Suppressor macrophage treated with lipopolysaccharide for 1 hour (primary cell): ENCODE measurements at places on chromosomes 13 and 19.

- peak; percentile 82 for DNase-seq
Observed at GRCh38 chr19:4347521-4347920, 4.2 kb downstream of the MPND start.

- no peak for DNase-seq
Observed at GRCh38 chr19:37346091-37346490, 24.8 kb upstream of the ZNF527 start.

GRCh38 chr13:114318624-114319023 lies 4.3 kb downstream of the CHAMP1 start:
- DNase-seq, result no peak

GRCh38 chr19:34391813-34392212 lies 12.4 kb upstream of the PDCD2L start:
- DNase-seq, result no peak

DNA sequence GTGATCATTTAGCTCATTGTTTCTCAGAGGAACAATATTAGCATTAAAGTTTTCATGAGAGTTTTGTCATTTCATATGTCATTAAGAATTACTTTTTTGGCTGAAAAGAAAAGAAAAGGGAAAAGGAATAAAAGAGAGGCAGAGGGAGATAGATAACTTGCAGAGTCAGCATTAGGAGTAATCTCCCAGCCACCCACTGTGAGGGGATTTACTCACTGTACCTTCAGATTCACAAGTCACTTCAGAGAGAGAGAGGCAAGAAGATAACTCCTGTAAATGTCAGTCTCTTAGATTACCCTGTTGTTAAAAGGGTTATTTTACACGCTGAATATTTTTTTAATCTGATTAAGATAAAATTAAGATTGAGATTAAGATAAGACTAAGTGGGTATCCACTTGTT lies 125.2 kb downstream of the POU4F1 start:
- no peak for DNase-seq

- no peak for DNase-seq
Observed at GRCh38 chr19:46605356-46605821, 4.3 kb downstream of the CALM3 start.

GRCh38 chr13:88764103-88764502 lies 1092.9 kb downstream of the SLITRK5 start:
- DNase-seq, result no peak

DNA sequence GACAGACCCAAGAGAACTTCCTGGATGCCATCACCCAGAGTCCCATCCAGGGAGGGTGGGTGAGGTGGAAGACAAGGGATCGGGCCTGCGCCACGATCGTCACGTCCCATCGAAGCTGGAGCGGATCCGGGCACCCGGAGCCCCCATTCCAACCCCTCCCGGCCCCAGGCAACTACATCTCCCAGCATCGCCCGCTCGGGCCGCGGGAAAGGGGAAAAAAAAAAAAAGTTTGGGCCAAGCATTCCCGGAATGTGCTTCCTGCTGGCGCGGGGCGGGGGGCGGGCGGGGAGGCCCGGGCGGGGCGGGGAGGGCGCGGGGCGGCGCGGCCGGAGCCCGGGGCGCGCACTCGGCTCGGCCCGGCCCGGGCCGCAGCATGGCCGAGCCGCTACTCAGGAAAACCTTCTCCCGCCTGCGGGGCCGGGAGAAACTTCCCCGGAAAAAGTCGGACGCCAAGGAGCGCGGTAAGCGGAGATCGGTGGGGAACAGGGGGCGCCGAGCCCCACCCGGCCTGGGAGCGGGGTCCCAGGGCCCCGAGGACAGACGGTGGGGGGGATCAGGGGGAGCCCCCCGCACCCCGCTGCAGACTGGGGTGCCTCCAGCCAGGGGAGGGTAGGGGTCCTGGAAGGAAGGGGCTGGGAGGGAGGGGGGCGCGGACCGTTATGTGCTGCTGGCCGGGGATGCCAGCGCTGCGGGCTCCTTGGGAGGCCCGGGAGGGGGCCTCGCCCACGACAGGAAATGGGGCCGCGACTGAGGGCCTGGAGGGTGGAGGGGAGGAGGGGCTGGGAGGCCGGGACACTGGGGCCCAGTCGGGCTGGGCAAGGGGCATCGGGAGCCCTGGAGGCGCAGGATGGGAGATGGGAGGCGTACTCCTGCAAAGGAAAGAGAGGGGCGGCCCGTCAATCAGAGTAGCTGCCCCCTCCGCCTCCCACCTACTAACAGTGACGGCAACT lies at the start of gene SYDE1:
Gene SYDE1, plus strand, starts transcription at position 341 of the 950 bp plus-strand sequence. Its CDS starts 33 bp downstream, at position 374.
- DNase-seq, result no peak

DNA sequence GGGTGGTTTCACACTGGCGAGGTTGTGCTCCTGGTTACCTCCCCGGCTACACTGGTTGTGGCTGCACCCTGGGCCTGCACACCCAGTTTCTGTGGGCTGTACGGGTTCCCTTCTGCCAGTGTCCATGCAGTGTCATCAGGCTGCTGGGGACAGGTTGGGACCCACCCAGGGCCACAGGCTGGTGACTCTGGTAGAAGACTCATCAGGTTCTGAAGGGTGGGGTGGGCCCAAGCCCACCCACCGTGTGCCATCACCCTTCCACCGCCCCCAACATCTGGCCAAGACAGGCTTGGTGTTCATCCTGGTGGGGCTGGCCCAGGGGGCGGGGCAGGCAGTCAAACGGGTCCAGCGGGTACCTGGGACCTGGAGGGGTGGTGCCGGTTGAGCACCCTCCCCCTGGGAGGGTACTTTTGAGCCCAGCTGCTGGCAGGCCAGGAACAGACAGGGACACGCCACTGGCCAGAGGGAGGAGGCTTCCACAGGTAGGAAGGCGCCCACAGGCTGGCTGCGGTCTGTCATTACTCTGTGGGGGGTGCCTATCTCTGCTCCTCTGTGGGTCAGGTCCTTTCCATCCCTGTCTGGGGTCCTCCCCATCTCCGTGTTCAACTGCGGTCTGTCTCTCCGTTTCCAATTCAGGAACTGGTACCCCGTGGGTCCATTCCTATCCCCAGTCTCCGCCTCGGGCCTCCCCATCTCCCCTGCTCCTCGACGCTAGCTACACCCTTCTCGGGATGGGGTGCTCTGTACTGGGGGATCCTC lies at the start of gene RNF225:
Gene RNF225, plus strand, starts transcription at position 437 of the 759 bp plus-strand sequence. CDS start 434 bp downstream, outside the sequence.
- DNase-seq, result peak; percentile 6

DNA sequence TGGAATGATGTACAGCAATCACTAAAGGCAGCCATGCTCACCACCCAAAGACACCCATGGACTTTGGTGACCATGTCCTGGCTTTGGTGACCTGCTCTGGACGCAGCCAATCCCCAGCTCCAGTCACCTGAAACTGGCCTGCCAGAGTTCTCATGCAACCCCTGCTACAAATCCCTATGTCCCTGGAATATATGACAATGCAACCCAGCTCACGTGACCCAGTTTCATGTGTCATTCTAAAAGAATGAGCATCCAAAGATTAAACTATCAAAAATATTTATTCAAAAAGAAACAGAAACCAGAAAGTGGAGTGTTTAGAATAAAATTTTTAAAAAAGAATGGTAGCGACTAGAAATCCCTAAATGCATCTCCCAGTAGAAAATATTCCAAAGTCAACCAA lies 203.3 kb upstream of the IRS2 start:
- DNase-seq, result no peak

DNA sequence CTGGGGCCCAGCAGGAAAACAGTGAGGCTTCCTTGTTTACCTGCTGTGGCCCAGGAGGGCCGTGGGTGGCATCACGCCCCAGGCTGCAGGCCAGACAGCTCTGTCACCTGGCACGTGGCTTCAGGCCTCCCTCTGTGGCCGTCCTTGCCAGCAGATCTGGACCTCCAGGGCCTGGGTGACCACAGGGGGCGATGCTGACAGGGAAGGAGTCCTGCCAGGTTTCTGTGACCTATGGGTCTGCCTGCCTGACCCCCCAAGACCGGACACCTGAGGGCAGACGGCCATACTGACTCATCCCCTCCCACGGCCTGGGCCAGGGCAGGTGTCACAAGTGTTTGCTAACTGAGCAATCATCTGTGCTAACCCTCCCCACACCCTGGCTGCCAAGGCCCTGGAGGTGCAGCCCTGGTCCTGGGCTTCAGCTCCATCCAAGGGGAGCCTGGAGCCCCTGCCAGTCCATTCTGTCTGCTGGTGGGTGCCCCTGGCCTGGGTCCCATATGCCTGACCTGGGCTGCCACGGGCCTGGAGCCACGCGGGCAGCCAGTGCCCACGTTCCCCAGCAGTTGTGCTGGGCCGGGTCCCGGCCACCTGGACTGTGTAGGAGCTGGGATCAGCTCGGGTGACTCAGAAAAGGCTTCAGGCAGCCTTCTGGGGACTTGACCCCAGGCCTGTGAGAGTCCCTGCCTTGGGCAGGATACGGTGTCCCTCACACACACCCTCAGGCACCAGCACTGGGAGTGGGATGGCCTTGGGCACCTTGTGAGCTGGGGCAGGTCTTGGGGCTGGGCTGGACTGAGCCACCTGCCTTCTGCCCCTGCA lies 3.7 kb downstream of the CDC34 start:
- DNase-seq, result no peak

DNA sequence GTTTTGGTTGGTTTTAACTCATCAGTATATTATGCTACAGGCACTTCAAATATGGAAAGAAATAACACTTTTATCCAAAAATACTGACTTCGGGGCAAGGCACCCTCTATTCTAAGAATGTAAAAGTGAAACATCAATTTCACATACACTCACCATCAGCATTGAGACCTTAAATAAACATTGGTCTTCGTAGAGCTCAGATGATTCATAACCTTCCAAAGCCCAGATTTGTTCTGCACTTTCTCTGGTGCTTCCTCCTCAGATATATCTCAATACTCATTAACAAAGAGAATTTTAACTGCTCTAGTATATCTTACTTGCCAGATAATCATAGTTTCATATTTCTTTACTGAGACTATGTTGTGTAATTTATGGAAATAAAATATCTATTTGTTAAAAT lies 794.3 kb downstream of the LIG4 start:
- no peak for DNase-seq

GRCh38 chr13:70090036-70090723 lies 17.4 kb upstream of the ATXN8OS start:
- no peak for DNase-seq

- no peak for DNase-seq
Observed at GRCh38 chr13:53191091-53191490, 162.5 kb downstream of the OLFM4 start.

GRCh38 chr13:32041429-32041828 lies 9.9 kb downstream of the FRY start:
- peak; percentile 56 for DNase-seq

GRCh38 chr13:66994517-66995202 lies 235.5 kb downstream of the PCDH9 start:
- DNase-seq, result no peak

DNA sequence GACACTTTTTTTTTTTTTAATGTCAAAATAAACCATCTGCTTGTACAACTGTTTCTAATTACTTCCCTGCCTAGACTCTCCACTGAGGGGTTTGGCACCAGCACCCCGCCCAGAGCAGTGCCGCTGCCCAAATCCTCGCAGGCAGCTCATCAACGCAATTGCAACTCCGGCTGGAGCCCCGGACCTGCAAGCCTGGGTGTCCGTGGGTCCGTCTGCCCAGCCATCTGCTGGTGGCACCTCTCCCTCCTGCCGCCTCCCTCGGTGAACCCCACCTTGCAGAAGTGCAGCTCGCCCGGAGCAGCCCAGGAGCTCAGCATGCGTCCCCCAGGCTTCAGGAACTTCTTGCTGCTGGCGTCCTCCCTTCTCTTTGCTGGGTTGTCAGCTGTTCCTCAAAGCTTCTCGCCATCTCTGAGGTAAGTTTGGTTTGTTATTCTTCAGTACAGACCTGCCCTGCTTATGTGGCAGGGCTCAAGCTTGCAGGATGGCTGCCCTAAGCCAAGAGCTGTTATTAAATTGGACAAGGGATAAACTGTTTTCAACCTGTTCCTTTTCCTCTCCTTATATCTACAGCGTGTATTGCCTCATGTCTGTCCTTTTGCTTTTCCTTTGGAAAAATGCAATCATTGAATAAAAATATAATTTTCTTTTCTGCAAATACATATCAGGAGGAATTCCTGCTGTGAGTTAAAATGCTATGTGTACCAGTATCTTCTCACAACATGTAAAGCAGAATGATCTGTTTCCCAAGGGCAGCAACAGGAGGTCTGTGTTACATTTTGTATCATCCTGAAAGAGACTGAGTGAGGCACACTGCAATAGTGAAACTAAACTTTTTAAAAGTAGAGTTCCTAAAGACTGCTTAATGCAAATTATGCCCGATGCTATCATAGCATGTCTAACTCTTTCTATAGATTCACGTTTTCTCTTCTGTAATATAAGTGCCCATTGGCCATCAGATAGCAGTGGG lies at the start of gene ITGBL1:
Gene ITGBL1, plus strand, starts transcription at position 157 of the 967 bp plus-strand sequence. Its CDS starts 159 bp downstream, at position 316.
- no peak for DNase-seq

GRCh38 chr19:44722131-44723121 lies 23.5 kb downstream of the CEACAM16 start:
- DNase-seq, result peak; percentile 95

- DNase-seq, result peak; percentile 98
Observed at GRCh38 chr19:41353466-41354342, at the start of gene TGFB1. TSS of gene TGFB1 (minus strand) at chr19:41353922. CDS start at chr19:41353044, 878 bp downstream.

- no peak for DNase-seq
Observed at GRCh38 chr19:48603001-48603400, 3.5 kb upstream of the SPACA4 start.

DNA sequence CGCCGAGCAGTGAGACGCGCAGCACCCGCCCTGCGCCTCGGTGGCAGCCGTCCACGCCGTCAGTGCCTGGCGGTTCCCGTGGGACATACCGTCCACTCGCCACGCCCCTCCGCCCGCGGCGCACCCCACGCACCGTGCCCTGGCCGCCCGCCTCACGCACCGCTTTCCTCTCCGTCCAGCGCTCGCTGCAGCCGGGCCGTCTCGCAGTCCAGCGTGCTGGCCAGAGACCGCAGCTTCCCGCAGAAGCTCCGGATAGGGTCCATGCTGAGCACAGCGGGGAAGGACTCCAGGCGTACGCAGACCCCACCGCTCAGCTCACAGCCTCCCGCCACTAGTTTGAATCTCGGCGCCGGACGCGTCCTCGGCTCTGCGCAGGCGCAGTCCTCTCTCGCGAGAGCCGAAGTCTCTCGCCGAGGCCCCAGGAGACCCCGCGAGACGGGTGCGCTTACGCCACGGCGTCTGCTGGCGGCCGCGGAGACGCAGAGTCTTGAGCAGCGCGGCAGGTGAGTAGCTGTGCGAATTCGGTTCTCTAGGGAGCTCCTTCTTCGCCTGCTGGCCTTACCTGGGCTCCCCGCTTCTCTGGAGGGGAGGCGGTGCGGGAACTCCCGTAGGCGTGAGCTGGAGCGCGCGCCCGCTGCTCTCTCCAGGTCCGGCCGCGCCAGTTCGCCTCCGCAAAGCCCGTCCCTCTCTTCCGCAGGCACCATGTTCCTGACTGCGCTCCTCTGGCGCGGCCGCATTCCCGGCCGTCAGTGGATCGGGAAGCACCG lies at the start of the genes MRPL57 and SKA3:
Gene MRPL57, plus strand, starts transcription at position 444 of the 767 bp plus-strand sequence. Its CDS starts 259 bp downstream, at position 703.
Gene SKA3, minus strand, starts transcription at position 338 of the 767 bp plus-strand sequence. Its CDS starts 75 bp downstream, at position 263.
- peak; percentile 96 for DNase-seq

DNA sequence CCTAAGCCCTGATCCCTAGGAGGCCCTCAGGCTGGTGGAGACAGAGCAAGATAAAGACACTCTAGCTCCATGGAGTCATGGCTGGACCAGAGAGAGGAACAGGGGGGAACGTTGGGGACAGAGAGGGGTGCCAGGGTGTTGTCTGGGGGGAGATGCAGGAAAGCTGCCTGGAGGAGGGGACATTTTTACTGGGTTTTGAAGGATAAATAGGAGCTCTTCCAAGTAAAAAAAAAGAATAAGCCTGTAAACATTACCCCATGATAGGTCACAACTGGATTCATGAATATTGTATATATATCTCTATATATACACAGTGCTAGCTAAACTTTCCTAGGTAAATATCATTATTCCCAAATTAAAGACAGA lies 714 bp downstream of the HSH2D start:
- no peak for DNase-seq

- DNase-seq, result no peak
Observed at GRCh38 chr13:105773863-105774538, 761.5 kb downstream of the EFNB2 start.

- DNase-seq, result peak; percentile 66
Observed at GRCh38 chr13:98443329-98443728, 133.6 kb downstream of the STK24 start.
